Putamen (tissue), 1 donor: ENCODE measurements at places on chromosomes 4 and X.

DNA sequence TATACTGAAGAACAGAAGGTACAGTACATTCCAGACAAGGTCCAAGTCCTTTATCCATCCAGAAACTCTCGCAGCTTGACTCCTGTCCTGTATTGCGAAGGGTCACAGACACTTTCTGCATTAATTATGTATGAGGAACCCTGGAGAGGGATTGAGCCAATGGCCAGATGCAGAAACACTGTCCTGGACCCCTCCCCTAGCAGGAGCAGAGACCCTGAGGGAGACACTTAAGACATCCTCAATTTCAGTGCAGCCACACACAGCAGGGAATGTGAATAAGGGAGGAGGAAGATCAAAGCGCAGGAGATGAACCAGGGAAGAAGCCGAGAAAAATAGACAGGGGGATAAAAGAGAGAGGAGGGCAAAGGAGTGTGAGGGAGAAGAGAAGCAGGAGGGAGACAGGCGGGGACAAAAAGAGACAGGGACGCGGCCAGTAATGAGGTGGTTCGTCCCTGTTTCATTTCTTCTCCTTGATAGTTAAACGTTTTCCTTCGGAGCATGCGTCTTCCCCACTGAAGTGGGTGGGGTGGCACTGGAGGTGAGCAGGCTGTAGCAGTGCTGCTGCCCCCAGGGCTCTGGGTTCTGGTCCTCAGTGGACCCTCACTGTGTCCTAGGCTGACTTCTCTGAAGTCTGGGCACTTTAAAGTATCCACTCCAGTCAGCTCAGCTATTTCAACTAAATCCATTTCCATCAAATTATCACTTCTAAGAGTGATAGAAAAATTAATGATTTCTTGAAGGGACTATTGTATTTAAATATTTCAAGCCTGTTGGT lies 356.4 kb upstream of the NOCT start:
- DNase-seq, result no peak

DNA sequence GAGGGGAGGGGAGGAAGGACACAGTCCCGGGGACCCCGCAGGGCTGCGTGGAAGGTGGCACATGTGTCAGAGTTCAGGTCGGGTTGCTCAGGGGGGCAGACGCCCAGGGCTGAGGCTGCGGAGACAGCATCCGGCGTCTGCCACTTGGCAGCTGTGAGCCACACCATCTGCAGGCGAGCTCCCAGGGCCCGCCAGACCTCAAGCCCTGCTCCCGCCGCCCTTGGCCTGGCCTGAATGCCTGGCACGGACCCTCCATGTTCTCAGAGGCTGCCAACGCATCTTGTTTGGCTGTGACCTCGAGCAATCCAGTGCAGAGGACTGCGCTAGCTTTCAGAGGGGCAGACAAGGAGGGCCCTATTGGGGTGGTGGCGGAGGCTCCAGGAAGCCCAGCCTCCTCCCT lies 5.1 kb downstream of the BGN start:
- DNase-seq, result peak; percentile 67

GRCh38 chrX:107632346-107632745 lies 4.0 kb downstream of the PRPS1 start:
- DNase-seq, result no peak

GRCh38 chr4:26204249-26204825 lies 116.5 kb upstream of the RBPJ start:
- no peak for DNase-seq

GRCh38 chrX:136963973-136964372 lies 69.8 kb downstream of the GPR101 start:
- no peak for DNase-seq

DNA sequence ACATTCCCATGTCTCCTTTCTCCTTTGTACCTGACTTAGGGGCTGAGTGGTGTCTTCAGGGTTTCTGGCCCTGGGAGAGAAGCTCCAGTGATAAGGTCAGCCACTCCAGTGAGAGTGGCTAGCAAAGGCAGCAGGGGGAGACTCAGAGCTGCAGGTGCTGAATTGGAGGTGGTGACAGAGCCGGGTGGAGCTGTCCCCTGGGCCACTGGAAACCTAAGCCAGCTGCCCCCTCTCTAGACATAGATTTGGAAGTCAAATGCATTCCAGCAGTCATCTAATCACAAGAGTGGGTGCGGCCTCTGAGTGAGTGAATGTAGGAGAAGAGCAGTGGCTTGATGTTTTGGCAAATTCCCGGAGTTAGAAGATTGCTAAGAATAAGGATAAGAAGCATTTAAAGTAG lies 28.5 kb downstream of the TRIM2 start:
- no peak for DNase-seq

GRCh38 chr4:37982736-37983135 lies 22.5 kb downstream of the PTTG2 start:
- DNase-seq, result no peak

DNA sequence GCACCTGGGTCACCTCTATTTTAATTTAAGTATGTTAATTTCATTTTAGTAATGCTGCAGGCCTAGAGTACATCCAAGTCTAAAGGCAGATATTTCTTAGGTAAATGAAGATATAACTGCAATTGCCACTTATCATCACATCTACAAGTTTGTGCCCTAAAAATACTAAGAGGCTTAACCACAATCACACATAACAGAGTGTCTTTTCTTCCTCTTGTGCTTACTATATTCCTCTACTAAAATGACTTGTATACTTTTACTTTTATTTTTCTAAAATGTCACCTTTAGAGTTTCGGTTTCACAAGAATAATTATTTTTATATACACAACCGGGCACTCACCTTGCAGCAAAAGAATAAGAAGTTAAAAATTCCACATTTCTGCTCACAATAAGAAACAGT lies 77.9 kb downstream of the EFHC2 start:
- DNase-seq, result no peak

DNA sequence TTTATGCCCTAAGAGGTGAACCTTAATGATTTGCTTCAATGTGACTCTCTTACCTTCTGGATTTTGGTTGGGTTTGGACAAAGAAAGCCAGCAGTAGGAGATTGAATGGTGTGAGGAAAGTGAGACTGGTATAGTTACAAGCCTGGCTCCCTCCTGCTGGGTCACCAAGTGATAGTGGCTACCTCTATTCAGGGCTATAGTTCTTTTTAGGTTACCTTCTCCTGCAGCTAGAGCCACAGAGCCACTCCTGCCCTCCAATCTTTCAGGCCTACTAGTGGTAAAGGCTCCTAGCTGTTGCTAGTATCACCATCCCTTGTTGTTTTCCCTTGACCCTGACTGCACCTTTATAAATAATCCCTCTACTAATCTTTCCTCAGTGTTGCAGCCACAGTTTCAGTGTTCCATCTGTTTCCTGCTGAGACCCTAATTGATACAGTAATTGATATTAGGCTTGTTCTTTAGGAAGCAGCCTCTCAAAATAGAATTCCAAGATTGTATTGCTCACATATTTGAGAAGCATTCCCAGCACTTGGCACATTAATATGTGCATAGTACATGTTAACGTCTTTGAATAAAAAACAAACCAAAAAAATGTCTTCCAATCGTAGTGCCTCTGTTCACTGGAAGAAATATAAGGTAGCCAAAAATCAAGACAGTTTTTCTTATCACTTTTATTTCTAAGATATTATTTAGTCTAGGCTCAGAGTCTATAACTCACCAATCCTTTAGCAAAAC lies 82.3 kb downstream of the SRPX start:
- DNase-seq, result no peak

DNA sequence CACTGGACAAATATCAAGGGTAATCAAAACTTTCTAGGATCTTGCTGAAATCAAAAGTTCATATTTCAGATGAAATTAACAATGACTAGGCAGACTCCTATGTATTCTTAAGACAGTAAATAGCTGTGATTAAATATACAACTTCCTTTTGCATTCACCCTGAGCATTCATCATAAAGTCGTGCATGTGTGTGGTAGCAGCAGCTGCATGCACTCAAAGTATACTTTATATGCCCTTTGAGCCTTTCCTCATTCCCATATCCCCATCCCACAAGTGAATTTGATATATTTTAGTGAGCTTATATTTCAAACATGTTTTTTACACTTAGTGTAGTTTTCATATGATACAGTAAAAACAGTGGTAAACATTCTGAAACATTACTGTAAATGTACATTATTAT lies 959.0 kb downstream of the C4orf33 start:
- DNase-seq, result no peak

GRCh38 chrX:132738951-132739350 lies 219.5 kb downstream of the HS6ST2 start:
- no peak for DNase-seq

DNA sequence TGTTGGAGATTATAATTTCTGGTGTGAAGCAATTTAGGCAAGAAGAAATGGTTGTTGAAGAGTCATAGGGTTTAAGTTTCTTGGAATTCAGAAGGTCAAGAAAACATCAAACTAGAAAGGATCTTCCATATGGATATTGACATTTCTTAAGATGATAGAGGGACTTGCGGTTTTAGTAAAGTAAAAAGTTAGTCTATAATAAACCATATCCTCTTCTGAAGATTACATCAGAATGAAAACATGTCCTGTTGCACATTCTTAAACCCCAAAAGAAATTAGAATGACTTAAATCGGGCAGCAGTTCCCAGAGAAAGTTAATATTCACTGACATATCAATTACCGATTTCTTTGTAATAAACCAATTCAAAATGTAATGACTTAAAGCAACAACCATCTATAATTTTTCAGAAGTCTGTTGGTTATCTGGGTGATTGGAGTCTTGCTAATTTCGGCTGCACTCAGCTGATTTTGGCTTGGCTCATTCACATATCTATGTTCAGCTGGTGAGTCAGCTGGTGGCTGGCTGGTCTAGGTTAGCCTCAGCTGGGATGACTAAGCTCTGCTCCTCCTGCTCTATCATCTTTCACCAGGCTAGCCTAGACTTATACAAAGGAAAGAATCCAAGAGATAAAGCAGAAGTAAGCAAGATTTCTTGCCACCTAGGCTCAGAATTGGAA lies 24.4 kb upstream of the DYNLT3 start:
- no peak for DNase-seq

DNA sequence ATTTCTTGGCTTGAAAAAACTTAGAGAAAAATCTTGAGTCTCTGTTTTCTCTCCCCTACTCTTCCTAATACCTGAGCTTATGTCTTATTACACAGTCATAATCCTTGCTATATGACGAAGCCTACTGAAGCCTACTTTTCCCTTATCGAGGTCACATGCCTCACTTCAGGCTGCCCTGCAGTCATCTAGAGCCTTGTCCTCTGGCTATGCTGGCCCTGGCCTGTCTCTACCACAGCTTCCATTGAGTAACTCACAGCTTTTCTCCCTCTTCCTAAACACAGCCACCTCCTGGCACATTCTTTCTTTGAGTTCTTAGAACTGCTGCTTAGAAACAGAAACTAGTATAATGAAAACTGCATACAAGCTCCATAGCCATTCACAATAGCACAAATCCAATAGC lies 1698.3 kb downstream of the STIM2 start:
- DNase-seq, result no peak

DNA sequence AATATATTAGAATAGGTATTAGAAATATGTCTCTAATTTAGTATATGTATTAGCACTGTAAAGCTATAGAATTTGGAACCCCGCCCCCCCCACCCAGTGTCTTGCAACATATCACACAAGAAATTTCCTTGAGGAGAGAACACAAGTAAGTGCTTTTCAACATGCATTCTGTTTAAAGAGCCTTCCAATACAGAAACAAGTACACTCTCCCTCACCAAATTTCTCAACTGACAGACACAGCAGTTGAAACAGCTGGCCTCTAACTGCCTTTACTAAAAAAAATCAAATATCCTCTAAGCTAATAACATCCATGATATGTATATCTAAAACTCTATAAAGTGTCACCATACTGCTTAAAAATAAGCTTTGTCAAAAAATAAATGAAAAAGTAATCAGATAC lies 12.4 kb downstream of the CAMK2D start:
- no peak for DNase-seq

DNA sequence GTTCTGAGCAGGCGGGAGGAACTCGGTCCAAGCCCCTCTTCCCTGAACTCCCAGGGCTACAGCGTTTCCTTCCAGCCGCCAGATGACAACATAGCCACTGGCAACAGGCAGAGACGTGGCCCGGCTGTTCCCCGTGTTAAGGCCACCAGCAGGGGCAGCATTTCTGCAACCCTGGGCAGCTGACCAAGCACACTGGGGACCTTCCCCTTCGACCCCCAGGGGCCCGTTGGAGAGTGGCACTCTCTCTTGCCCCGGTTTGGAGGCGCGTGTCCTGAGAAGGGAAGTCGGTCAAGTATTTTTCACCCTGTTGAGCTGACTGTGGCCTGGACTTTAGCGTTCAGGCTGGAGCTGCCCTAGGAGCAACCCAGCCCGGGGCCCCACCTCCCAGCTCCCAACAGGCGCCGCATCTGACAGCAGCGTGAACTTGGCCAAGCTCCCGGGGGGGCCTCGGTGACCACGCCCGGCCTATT lies 37.6 kb downstream of the ZBTB49 start:
- no peak for DNase-seq

DNA sequence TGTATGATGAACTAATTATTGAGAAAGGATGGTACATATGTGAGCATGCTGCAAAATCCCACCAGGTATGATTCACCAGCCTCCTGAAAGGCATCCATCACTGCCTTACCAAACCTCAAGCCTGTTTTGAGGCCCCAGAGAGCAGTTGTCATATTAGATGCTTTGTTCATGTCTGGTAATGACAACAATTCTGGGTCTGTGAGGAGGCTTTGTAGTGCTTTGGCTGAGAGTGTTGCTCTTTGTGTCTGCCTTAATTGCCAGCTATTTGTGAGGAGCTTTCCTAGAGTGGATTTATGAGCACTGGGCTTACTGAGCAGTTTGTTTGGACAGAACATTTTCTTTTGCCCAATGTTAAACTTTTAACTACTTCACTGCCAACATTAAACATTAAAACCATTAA lies 69.2 kb downstream of the HEPH start:
- peak; percentile 12 for DNase-seq
